ENCODE measurements at places on chromosomes 6 and 20.
A peak's percentile ranks its signal among the peaks of the same experiment; 100 is the strongest.

DNA sequence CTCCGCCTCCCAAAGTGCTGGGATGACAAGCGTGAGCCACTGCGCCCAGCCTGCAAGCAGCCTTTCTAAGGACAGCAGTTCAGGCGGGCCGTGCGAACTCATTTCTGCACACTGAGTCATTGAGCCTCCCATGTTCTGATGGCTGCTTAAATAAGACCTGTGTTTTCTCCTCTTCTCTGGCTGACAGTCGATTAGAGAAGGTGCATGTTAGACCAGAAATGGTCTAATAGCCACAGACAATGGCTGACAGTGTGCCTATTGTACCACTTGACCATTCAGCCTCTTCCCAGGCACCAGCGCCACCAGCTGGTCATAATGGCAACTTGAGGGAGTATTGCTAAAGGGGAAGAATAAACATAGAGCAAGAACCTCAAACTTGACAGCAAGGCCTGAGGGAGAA lies 6.2 kb downstream of the CST11 start:
- DNase-seq: peak; percentile 7

DNA sequence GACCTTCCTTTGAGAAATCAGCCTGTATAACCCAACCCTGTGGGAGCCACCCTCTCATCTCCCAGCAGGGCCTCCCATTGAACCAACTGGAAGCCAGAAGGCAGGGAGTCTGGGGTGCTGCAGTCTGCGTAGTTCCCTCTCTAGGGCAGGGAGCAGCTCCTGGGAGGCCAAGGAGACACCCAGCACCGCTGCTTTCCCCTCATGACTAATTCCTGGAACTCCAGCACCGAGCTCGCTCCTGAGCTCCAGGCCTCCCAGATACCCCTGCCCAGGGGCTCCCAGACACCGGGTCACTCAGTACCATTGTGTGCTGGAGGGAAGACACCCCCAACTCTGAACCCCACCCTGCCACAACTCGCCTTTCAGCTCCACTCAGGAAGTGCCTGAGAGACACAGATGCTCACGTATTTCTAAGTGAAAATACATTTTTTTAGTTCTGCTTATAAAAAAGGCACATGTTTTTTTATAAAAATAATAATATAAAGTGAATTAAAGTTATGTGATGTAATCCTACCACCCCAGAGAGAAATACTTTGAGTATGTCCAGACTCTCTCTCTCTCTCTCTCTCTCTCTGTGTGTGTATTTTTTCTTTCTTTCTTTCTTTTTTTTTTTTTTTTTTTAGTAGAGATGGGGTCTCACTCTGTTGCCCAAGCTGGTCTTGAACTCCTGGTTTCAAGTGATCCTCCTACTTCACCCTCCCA lies 17.5 kb downstream of the PIM1 start:
- DNase-seq: no peak

DNA sequence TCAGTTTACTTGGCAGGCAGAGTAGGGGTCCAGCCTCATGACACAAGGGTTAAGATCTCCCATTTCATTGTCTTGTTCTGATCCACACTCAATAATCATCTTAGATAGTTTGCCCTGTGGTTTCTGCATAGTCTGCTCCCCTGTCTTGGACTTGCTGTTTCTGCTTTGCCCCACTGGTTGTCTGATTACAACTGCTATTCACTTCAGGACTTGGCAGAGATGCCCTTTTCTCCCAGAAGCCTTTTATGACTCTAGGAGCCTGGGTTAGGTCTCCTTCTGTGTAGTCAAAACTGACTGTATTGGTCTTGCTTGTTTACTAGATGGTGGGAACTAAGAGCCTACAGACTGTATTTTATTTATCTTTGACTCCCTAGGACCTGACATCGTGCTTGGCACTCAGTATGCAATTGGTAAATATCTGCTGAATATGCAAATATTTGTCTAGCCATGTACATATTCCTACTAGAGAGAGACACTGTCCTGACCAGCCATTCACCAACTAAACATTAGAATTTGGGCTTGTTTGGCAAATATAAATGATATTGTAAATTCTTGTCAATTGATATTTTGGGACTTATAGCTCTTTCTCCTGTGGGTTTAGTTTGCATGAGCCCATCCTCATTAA lies 165.9 kb upstream of the KCNK16 start:
- DNase-seq: no peak

- no peak for DNase-seq
Observed at GRCh38 chr20:50111120-50111828, 1.7 kb downstream of the UBE2V1 start.

GRCh38 chr20:3045042-3045815 lies 623 bp upstream of the MRPS26 start:
- DNase-seq: no peak

GRCh38 chr6:81821449-81821848 lies 69.0 kb upstream of the TENT5A start:
- DNase-seq: no peak

DNA sequence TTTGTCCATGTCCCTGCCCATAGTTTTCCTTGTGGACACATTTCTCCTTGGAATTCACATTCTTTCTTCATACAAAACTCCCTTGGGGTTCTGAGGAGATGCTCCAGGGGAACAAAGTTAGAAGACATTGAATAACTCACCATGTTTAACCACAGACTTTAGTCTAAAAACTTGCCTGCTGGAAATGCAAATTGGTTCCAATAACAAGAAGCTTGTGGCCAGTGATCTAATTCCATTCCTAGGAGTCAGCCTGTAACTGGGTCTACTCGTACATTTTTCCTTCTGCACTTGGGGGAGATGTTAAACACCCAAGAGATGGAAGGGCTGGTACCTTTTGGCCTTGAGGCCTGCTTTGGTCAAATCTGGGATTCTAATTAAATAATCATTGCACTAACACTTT lies 60.2 kb downstream of the SCML4 start:
- no peak for DNase-seq

GRCh38 chr6:161057103-161058091 lies 65.8 kb downstream of the MAP3K4 start:
- DNase-seq: no peak

DNA sequence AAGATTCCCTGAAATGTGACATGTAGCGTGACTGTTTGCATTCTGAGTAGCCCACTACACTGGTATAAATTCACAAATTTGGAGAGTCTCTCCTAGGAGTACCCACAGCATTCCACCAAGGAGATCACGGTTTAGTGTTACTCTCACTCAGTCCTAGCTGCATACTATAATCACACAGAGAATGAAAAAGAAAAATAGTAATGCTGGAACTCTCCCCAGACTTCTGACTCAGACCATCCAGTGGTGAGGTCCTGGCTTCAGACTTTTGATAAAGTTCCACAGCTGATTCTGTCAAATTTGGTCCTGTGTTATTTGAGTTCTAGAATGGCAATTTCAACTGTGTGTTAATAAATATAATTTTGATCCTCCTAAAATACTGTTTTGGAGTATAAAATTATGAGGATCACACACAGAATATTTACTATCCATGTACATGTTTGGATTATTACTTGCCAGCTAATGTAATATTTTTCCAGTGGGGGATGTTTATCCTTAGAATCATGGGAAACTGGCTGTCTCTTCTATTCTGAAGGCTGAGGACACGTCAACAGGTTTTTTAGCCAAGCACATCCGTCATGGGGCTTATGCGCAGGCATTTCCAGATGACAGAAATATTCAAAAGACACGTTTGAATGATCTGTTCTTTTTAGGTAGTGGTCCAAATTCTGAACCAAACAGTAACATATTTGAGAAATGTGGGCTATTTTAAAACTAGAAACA lies 5.1 kb upstream of the KIAA0408 start:
- DNase-seq: no peak

GRCh38 chr6:56940977-56941376 lies 13.9 kb upstream of the BEND6 start:
- no peak for DNase-seq

- DNase-seq: no peak
Observed at GRCh38 chr20:16098890-16099639, 474.2 kb downstream of the KIF16B start.

- no peak for DNase-seq
Observed at GRCh38 chr20:56833427-56833826, 204.3 kb downstream of the TFAP2C start.

- DNase-seq: no peak
Observed at GRCh38 chr6:27592481-27593199, 119.7 kb upstream of the ZNF184 start.

- DNase-seq: no peak
Observed at GRCh38 chr6:18368277-18369105, 18.7 kb upstream of the RNF144B start.

GRCh38 chr6:53175027-53175426 lies 26.4 kb upstream of the GCM1 start:
- no peak for DNase-seq

DNA sequence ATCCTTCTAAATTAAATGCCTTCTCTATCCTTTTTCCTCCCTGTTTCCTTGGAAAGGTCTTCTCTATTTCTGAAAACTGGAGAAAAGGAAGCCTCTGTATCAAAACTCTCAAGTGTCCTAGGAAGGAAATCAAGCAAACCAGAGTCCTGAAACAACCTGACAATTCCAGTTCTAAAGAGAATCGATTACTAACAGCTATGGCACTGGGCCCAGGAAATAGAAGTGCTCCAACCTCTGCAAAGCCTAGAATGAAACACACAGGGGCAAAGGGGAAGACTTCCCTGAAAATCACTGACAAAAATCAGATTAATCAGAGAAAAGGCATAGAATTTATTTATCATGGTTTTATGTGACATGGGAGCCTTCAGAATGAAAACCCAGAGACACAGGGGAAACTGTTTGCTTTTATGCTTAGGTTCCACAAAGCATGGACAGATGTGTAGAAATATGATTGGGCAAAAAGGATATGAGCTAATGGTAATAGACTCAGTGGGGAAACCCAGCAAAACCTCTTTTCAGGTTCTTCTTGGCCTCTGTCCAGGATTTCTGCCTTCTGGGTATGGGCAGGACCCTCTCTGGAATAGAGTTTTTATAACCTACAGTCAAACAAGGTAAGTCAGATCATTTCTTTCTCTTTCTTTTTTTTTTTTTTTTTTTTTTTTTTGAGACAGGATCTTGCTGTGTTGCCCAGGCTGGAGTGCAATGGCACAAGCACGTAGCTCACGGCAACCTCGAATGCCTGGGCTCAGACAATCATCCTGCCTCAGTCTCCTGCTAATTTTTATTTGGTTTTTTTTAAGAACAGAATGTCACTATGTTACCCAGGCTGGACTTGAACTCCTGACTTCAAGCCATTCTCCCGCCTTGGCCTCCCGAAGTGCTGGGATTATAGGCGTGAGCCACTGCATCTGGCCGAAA lies 91.7 kb downstream of the CD24 start:
- DNase-seq: no peak

DNA sequence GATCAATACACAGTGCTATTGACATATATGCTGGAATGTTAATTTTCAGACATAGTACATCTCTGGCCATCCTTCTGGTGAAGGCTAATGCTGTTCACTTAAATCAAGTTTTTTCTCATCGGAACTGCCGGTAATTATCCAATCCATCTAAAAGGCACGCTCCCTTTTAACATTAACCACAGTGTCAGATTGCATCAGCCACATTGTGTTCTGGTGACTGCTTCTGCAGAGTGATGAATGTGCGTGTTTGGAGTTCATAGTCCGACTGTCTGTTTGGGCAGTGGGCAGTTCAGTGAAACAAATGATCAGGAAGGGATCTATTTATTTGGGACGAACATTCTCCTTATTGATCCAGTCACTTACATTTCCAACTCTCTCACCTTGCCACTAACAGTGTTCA lies 49.5 kb downstream of the SOBP start:
- DNase-seq: peak; percentile 36

DNA sequence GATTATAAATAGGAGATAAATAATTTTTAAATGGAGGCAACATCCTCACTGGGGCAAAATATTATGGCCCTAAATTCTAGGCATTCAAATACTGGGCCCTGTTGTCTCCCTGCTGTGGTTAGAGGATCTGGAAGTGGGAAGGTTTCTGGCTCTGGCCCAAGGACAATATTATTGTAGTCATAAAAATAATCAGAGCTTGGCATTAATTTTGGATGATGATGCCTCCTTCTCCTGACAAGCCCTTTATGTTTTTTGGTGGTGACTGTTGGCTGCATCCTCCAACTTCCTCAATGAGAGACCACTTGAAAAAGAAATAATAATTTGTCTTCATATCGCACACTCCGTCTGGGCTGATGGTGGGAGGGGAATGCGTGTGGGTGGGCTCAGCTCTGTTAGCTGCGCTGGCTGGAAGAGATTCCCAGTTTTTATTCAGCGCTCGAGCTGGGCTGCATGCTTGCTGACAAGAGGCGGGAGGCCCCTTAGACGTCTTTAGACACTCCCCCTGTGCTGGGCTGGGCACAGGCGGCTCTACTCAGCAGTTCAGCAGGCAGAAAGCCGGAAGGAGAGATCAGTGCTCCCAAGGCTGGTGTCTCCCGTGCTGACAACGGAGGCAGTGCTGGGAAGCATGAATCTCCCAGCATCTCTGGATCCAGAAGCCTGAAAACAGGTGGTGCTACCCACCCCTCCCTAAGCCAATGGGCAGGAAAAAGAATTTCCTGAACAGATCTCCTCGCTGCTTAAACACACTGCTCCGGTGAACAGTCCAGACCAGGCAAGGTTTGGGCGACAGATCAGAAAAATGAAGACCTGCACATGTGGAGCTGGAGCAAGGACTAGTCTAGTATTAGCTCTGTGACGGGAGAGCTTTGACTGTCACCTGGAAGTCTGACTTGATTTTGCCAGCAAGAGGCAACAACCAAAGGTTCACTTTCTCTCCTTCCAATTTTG lies 97.7 kb downstream of the SYCP2 start:
- DNase-seq: no peak

DNA sequence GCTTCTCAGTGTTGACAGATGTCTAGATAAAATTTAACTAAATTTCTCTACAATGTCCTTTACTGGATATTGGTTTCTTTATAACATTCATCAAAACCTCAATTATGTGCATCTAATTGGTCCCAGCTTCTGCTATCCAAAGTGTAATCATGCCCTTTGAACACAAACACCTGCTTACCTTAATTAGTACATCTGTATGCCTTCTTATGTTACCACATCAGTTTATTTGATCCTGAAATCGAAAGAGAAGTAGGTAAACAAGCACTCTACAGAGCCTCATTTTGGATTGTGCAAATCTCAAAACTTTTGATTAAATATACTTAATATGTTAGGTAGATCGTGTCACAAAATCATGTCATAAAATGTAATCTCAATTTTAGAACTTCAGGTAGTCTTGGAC lies 36.5 kb downstream of the TAB2 start:
- peak; percentile 54 for DNase-seq

- DNase-seq: no peak
Observed at GRCh38 chr6:14068133-14068532, 49.4 kb upstream of the CD83 start.

DNA sequence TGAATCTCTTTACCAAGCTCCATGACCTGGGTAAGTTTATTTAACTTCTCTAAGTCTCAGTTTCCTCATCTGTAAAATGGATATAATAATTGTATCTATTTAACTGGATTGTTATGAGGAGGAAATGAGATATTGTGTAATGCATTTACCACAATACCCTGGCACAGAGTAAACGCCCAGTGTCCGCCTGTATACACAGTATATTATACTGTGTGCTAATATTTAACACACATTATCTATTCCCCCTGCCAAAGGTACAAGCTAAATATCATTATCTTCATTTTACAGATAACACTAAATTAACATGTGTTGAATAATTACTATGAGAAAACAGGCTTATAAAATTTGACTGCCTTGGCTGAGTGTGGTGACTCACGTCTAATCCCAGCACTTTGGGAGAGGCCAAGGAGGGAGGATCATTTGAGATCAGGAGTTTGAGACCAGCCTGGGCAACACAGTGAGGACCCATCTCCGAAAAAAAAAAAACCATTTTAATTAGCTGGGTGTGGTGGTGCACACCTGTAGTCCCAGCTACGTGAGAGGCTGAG lies 38.7 kb upstream of the TNFRSF21 start:
- no peak for DNase-seq

Measured in NCI-H1436 (cell line).